WERI-Rb-1 (cell line): ENCODE measurements at places on chromosomes 7 and 10.
A peak's percentile ranks its signal among the peaks of the same experiment; 100 is the strongest.

DNA sequence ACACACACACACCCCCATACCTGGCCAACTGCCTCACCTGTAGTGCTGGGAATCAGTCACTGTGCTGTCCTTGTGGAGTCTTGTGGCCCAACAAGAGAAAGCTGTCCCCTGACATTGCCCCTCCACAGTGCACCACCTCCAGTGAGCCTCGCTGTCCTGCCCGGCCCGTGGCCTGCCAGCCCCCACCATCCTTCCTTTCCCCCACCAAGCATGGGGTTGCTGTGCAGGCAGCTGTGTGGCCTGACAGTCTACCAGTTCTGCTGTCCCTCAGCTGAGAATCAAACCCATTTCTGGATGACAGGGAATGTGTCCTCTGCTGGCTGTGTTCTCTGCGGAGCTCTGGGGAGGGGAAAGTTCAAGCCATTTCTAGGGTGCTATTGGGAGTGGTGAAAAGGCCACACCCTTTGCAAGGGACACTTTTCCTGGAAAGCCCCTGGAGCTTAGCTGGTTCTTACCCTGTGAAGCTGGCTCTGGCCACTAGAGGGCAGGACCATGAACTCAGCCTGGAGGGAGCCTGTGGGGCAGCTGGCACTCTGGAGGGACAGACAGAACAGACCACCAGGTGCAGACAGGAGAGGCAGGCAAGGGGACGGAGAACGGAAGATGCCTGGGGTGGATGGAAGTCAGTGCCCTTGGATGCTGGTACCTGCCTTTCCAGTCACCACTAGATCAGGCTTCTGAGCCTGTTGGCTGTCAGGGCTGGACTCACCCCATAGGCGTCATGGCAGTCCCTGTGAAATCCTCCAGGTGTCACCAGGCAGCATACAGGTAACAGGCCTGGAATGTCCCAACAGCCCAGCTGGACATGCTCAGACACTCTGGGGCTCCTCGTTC, 10.5 kb upstream of the MTPAP start:
- DNase-seq: peak; percentile 62

- no peak for DNase-seq
These were observed 55.3 kb downstream of the ABCB4 start for GRCh38 chr7:87420173-87420572.

- no peak for DNase-seq
These were observed 34.0 kb upstream of the SFTPD start for GRCh38 chr10:79982861-79983260.

DNA sequence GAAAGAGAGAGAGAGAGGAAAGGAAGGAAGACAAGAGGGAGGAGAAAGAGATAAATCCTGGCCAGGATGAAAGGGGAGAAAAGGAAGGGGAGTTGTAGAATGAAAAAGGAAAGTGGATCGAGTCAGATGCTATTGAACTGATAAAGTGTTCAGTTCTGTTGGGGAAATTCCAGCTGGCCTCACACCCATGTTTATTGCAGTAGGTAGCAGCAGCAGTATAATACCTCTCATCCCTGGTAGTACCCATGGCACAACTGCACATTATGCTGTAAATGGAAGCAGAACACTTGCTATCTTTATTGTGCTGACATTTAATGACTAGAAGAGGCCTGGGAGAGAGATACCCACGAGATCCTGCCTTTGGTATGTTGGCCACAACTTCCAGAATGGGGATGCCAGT, 178.1 kb downstream of the EVX1 start:
- DNase-seq: no peak

GRCh38 chr7:16315280-16315679, 106.1 kb downstream of the CRPPA start:
- DNase-seq: no peak

DNA sequence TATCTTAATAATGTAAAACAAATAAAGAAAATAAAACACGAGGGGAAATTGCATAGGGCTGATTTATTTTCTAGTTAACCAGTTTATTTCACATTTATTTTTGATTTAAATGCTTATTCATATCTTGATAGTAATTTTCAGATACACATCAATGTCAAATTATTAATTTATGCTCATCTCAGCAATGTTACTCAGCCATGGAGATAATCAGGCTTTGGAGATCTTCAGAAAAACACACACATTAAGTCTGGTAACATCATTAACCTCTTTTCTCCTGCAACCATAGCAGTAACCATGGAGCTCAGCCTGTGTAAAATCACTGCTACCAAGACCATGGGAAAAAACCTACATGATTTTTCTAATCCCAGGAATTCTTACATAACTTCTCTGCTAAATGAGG, 31.9 kb upstream of the TBX20 start:
- DNase-seq: no peak

DNA sequence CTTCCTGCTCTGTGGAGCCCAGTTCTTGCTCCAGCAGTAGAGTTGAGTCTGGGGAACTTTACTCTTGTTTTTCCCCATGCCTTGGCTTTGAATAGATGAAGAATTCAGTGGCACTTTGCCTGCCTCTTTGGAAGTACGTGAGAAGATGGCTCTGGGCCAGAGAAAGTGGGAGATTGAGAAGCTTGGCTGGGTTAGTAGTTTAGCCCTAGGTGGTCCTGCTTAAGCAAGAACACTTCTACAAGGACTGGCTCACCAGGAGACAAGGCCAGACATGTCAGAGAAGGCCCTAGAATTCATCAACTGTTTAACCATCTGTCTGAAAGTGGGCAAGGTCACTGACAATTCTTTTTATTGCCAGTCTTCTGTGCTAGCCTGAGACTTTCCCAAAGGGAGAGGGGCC, 410.3 kb downstream of the TYW1 start:
- no peak for DNase-seq

DNA sequence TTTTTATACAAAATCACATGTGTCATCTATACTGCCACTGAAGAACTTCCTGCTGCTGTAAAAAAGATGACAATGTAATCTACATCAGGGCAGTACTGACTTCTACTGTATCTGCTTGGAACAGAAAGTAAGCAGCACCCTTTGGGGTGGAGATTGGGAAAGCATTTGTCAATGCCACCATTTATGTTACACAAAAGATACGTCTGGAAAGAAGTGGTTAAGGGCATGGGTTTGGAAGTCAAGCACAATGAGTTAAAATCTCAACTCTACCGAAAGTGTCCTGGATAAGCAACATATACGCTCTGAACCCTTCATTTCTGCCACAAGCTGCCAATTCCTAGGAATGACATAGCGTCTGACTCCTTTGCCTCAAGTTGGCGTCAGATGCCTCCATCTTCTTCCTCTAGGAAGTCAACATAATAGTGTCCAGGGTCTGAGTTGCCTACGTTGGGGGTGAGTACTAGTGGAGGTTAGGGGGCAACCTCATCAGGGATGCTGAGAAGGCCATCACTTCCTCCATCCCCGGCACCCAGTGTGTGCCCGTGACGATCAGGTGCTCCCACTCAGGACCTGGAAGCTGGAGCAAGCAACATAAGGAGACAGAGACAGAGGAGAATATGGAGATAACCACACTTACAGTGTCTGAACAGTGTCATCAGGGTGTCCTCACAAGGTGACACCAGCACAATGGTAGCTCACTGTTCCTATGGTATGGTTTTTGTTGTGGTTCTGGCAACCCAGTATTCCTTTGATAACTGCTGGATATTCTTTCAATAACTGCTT, 58.3 kb downstream of the SGMS1 start:
- no peak for DNase-seq

- DNase-seq: no peak
These were observed 109.1 kb downstream of the CHCHD3 start for GRCh38 chr7:132972745-132973144.
